Stimulated activated CD4-positive, alpha-beta T cell treated with anti-CD3 and anti-CD28 coated beads, Interleukin-12 subunit alpha, Interleukin-12 subunit beta, amount 100 ng/mL, for 4 hours (primary cell): ENCODE measurements at places on chromosomes 12 and 14.
A peak's percentile ranks its signal among the peaks of the same experiment; 100 is the strongest.

DNA sequence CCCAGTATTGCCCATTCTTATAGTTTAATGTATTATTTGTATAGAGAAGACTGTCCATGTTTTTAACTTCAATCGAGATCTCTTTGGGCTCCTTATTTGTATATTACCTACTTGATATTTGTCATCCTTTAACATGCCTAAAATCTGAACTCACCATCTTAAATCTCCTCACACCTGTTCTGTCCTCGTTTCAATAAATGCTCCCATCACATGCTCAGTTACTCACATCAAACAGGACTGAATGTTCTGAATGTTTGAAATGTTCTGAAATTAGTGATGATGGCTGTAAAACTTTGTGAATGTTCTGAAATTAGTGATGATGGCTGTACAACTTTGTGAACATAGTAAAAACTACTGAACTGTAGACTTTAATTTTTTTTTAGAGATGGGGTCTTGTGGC is 34.5 kb downstream of the COCH start:
- DNase-seq = no peak

GRCh38 chr14:36580141-36580855 is 2.1 kb downstream of the NKX2-8 start:
- no peak for DNase-seq

DNA sequence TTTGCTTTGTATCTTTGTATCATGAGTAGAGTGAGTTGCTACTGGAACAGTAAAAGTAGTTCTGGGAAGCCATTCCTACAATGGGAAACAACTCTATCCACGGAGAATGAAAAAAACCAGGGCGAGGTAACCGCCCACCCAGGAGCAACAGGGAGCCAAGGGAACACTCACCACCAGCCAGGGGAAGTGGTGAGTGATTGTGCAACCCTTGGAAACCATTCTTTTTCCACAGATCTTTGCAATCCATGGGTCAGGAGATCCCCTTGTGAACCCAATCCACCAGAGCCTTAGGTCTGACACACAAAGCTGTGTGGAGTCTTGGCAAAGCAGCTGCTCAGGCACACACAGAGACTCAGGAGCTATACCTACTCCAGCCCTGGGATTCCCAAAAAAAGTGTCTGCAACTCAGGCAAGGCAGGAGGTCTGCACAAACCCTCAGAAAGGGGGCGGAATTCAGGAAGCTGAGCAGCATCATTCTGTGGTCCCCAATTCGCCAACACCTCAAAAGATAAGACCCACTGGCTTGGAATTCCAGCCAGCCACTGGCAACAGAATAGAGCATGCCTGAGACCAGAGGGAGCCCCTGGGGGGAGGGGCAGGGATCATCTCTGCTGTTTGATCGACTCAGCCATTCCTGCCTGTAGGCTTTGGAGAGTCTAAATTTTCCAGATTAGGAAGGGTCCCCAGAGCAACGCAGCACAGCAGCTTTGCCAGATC is 52.1 kb upstream of the PPFIA2 start:
- DNase-seq = no peak

DNA sequence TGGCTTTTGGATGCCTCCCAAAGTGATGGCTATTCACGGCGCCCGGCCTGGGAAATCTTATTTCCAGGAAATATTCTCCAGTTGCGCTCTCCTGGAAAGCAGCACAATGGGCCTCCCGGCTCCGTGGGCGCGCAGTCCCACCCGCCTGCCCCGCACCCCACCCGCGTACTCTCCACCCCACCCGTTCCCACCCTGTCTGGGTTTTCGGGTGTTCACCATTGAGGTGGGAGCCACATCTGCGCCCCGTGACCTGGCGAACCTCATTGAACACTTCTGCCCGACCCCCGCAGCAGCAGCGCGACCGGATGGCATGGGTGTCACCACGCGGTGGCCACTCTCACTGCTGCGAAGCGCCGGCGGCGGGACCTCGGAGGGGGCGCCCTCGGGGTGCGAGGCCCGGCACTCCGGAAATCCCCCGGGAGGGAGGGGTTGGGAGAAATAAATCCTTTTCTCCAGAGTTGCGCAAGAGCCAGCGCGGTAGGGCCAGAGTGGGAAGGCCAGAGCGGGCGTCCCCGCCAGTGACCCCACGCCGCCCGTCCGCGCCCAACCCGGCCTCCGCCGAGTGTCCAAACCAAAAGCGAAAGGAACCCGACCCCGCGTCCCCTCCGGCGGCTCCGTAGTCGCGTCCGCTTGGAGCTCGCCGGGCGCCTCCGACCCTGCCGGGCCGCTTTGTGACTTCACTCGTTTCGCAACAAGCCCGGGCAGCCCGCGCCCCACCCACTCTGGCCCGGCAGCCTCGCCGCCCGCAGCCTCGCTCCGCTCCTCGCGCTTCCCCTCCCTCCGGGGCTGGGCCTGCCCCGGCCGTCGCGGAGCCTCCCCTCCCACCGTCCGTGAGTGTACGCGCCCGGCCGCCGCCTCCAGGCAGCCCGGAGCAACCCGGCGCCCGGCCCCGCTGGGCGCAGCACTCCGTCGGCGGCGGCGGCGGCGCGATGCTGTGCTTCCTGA is at the start of gene DRAM1:
Gene DRAM1, plus strand, starts transcription at position 720 of the 945 bp plus-strand sequence. Its CDS starts 210 bp downstream, at position 930.
- DNase-seq = peak; percentile 67

DNA sequence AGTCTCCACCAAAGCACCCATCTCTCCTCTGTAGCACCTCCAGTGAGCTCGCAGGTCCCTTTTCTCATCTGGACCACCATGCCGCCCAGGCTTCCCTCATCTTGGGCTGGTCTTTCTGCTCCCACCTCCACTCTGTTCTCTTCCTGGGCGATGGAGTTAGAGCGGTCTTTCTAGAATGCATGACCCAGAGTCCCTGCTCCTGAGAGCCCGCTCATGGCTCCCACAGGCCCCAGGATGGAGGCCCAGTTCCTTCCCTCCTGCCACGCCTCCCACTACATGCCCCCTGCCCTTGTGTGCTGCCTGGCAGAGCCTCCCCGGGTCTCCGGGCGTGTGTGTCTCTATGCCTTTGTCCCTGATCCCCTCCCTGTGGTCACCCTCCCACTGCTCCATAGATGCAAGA is 100.7 kb upstream of the RTL1 start:
- DNase-seq = no peak

GRCh38 chr14:23118506-23119362 is at the start of gene CEBPE:
Gene CEBPE (minus strand): TSS chr14:23119255. CDS start chr14:23119091, 164 bp downstream.
- DNase-seq = no peak

- no peak for DNase-seq
Observed at GRCh38 chr12:128606970-128607369, 216.8 kb downstream of the SLC15A4 start.

DNA sequence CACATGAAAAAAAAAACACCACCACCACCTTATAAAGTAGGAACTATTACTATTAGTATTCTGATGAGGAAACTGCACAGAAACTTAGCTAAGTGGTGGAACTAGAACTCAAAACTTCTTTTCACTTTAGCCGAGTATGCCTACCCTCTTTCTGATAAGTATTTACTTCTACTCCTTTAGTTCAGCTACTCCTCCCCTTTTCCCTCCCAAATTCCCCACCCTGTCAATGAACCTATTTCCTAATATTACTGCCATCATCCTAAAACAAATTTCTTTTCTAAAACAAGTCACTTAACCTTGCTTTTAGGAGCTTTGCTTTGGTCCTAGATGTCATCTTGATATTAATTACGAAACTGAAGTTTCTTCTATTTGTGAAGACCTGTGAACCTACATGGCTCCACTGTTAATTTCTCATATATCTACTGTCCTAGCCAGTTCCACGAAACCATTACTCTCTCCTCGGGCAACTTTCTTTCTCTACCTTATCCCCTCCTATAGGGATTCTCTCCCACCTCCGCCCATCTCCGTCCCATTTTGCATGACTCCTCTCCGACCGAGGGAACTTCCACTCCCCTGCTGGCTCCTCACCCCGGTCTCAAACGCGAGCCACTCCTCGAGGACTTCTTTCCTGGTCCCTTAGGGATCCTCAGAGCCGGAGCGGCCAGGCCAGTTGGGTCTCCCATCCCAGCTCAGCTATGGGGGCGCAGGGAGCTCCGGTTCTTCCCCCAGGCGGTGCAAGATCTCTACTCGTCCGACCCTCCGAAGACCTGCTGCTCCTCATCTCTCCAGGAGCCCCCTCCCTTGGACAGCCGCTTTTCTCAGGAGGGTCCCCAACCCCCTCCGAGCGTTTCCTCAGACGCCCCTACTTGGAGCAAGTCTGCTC is 1.1 kb downstream of the NUMB start:
- DNase-seq = peak; percentile 5

DNA sequence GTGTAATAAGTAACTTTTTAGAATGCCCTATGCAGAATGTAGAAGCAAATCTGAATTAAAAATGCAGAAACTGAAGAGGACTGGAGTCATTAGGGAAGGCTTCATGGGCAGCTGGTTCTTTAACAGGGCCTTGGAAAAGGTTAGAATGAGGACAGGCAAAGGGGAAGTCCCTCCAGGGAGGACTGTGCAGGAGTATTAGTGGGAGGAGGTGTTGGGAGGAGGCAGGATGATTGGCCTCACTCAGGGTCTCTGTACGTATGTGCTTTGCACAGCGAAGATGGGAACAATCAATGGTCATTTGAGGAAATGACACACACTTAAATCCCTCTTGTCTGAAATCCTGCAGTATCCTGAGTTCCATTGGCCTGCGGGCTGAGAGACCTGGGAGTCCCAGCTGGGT is 119.7 kb downstream of the PTCSC3 start:
- no peak for DNase-seq

DNA sequence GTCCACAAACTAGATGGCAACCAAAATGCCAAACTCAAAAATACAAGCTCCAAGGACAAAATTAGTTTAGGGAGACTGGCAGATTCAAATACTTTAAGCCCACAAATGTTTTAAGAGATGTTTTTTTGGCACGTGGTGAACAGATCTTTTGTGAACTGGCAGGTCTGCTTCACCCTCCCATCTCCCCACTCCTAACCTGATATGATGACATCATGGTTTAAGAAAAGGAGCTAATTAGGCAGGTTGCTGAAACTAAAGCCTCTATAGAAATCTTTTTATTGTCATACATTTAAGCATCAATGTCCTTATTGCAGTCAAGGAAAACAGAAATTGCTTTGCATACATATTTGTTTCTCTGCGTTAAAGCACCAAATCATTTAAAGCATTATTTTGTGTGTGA is 5.8 kb downstream of the LRIG3 start:
- DNase-seq = no peak

DNA sequence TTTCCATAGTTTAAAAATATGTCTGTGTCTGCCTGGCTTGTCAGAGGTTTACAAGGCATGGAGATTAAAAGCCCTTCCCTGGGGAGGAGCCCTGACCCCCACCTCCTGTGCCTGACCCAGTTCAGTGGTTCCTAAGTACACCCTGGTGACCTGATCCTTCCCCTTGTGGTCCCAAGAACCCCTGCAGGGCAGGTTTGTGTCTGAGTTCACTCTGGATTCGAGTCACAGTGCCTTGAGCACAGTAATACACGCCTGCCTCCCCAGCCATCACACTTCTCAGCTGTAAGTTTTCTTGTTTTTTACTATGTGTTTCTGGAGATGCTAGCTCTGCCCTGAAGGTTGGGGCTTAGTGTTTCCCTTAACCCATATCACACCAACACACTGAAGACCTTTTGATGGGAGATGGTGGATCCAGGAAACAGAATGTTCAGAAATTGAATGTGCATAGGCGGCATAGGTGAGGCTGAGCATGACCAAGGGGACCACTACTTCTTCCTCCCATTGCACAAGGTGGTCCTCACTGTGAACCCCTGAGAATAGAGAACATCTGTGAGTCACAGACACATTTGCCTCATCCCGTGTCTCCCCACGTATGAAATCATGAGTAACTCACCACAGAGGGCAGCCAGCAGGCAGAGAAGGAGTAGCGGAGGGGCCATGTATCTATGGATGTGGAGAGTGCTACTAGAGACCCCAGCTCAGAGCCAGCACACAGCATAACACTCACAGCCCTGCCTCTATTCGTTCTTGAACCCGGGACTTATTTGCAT is 962.9 kb downstream of the TMEM121 start:
- no peak for DNase-seq

DNA sequence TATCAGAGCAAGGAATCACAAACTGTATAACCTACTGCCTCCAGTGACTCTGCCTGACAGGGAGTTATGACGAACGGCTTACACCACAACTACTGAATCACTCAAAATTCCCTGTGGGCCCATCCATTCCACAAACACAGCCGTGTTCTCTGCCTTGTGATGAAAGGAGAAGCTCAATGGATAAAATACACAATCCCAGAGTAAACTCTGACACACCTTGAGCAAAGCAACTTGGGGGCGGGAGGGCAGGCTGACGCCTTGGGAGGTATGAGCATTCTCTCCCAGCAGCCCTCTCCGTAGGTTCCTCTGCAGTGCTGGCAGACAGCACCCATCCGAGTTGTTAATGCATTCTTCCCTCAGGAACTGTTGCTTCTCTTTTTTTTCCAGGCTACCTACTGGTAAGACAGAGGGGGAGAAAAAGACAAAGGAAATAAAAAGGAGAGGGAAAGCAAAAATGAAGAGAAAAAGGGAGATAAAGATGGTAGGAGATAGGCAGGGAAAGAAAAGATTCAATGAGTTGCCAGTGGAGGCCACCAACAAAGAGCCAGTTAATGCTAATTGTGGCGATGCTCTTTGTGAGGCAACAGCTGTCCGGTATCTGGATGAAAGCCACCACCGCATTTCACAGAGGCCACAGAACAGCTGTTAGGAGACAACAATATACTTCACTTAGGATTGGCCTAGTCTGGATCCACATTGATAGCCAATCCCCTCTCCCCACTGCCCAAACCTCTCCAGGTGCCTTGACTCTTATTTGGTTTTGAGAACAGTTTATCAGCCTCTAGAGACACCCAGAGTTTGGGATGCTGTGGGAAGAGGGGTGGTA is 4.7 kb upstream of the DIO2 start:
- DNase-seq = no peak

GRCh38 chr12:130728158-130729058 is 12.3 kb upstream of the RIMBP2 start:
- DNase-seq = no peak

GRCh38 chr12:104464899-104465298 is 8.2 kb downstream of the CHST11 start:
- no peak for DNase-seq

DNA sequence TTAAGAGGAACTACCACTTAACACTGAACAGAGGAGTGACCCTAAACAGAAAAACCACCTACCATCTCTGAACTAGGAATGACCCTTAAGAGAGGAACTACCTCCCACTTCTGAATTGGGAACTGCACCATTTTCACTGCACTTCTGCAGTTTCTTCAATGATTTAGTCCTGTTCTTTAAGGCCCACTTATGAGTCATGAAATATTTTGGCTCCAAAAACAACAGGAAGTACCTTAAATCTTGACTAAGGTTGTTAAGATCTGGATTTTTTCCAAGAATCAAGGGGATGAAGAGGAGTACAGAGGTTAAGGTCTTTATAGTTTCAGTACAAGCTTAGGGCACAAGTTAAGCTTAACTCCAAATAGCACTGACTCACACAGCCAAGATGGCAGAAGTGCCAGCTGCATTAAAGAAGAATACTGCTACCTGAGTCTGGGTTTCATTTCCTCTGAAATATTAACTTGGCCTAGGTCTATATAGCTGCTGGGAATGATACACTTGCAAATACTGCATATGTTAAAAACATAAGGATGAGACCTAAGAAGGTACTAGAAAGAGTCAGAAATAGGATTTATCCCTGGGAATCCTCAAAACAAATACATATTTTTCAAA is 4.2 kb downstream of the NPC2 start:
- DNase-seq = no peak
